ENCODE measurements at places on chromosomes 6 and 20.

DNA sequence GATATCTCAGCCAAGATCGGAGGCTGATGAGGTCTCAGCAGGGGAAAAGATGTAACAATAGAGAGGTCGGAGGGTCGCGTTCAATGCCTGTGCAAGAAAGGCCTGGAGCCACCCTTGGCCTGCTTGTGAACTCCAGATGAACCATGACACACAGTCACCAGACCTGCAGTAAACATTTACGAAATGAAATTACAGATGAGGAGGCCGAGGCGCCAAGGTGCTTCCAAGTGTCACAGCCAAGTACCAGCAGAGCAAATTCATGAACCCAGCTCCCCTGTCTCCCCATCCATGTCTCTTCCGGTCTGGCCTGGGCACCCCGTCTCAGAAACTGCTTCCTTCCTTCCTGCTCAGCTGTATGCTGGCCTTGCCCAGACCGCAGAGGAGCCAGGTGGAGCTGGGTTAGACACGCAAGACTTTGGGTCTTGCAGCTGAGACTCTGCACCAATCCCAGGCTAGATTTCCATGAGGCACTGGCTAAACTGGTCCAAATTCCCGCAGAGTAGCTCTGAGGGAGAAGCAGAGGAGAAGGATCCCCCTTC, 48.1 kb downstream of the CHMP4B start:
- DNase-seq, result no peak

GRCh38 chr6:43673444-43674084, 14.0 kb downstream of the MRPS18A start:
- DNase-seq, result no peak

DNA sequence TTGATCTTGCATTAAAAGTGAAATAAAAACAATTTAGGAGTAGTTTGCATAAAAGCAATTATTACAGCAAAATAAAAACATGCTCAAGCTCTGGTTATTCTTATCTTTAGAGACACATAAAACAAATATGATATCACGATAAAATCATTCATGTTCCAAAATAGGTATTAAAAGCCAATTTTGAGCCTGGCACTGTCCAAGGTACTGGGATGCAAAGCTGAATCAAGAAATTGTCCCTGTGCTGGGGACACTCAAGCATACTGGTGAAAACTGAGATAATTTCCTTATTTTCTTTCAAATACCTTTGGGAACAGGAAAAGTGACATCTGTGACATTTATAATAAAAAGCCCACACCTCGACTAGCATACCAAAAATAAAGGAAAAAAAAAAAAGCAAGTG, 931 bp upstream of the MTCL3 start:
- no peak for DNase-seq

DNA sequence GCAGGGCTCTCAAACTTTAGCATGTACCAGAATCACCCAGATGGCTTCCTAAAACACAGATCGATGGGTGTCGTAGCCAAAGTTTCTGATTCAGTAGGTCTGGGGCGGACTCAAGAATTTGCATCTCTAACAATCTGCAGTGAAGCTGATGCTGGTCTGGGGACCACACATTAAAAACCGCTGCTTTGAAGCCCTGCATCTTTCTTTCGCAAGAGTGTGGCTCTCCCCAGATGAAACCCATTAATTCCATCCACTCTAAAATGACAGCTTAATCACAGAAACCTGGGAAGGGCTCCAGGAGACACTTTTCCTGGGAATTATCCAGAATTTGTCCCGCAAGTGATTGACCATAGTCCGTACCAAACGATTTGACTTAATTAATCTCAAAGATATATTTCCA, 319.8 kb upstream of the PLCB4 start:
- no peak for DNase-seq

DNA sequence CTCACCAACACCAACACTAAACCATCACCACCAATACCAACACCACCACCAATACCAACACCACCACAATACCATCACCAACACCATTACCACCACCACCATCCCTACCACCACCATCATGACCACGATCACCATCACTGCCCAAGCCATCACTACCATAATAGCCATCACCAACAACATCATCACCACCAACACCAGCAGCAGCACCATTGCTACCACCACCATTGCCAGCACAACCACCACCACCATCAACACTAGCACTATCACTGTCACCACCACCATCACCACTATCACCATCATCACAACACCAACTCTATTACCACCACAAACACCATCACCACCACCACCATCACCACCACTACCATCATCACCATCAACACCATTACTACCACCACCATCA, 53.0 kb downstream of the TMEM242 start:
- DNase-seq, result no peak

DNA sequence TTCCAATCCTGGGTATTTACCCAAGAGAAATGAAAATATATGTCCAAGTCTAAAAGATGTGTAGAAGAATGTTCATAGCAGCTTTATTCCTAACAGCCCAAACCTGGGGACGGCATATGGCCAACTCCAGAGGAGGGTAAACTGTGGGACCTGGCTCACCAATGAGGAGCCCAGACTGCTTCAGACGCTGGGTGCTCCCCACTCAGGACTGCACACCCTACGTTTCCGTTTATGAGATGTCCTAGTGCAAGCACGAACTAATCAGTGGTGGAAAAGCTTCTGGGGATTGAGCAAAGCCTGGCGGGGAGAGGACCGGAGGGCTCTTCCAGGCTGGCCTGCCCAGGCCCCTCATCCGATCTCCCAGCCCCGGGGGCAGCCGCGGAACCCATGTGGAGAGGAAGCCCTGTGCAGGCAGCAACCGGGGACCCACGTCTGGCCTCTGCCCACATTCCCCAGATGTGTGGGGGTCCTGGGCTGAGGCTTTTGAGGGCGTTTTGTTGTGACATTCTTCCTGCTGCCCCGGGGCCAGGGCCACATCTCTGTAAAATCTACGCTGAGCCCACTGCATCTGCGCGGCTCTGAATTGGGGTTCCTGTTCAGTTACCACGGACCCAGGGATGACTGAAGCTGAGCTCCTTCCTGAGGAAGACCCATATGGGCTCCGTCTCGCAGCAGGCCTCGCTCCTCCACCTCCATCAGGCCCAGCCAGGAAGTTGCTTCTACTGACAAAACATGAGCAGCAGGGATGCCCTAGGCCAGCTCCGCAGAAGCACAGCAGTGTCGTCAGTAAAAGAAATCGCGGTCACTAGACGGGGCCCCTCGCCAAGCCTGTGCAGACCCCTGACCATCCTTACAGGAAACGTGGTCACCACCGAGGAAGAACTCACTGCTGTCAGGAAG, 188.0 kb downstream of the DLL1 start:
- DNase-seq, result no peak

DNA sequence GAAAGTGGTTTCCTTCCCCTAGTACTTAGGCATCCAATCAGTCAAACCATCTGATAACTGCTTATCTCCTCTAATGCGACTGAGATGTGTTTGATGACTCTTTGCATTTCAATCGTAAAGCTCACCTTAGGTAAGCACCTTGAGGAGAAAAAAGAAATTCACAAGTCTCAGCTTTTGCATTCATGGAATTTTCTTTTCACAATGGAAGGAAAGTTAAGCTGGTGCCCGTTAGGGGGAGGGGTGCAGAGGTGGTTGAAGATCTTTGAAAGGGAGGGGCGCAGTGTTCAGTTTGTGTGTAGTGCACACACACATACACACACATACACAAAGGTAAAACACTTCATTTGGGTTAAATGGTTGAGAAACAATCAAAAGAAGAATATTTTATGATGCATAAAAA, 87.1 kb upstream of the SALL4 start:
- no peak for DNase-seq

- DNase-seq, result no peak
These were observed 10.6 kb downstream of the PDYN start for GRCh38 chr20:1983301-1983700.

DNA sequence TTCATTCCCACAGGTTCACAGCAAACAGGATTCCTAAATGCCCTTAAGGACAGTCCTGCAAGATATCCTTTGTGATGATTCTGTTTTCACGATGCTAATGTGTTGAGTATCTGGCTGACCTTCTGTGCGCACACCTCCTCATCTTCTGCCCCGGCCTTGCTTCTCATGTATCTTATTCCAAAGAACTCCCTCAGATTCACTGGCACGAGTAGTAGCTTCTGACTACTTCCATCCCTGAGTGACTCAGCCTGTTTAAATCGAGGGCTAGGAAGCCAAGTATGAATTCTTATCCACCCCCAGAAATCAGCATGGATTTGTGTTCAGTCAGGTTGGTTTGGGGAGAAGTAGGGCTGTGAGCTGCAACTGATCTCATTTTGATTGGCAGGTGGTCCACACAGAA, 190.2 kb upstream of the SNX9 start:
- no peak for DNase-seq

GRCh38 chr6:5287205-5287965, 26.1 kb downstream of the FARS2 start:
- DNase-seq, result no peak

GRCh38 chr20:4691753-4692152, 30.0 kb upstream of the PRND start:
- no peak for DNase-seq

GRCh38 chr6:16737925-16738324, 23.3 kb downstream of the ATXN1 start:
- DNase-seq, result no peak

- no peak for DNase-seq
These were observed 105.1 kb upstream of the PRL start for GRCh38 chr6:22401932-22402331.

- DNase-seq, result no peak
These were observed 57.1 kb downstream of the TPD52L1 start for GRCh38 chr6:125210667-125211066.
